ENCODE measurements at places on chromosomes 1 and 21. TPM values are rescaled to one million over a fixed set of nuclear protein-coding genes. Genes with fewer than 3 reads are reported as not detected.

STUM gene
- total RNA-seq, result not detected

MARK1 gene
- total RNA-seq, result 4.1 TPM

ZNF124 gene
- total RNA-seq, result 33.5 TPM

RHD gene
- not detected for total RNA-seq

WNT3A gene
- total RNA-seq, result not detected

LRRC39 gene
- 0.43 TPM for total RNA-seq

RPE65 gene
- total RNA-seq, result not detected

SLC9C2 gene
- total RNA-seq, result not detected

ZBTB8OS gene
- 20.5 TPM for total RNA-seq

KCNJ10 gene
- total RNA-seq, result not detected

GRIK3 gene
- total RNA-seq, result under 0.01 TPM
